ENCODE measurements at places on chromosomes 2 and 18. TPM values are rescaled to one million over a fixed set of nuclear protein-coding genes. Genes with fewer than 3 reads are reported as not detected.

Gene PAX8
- 118 TPM for total RNA-seq

Gene ITGA4
- 11.0 TPM for total RNA-seq

Gene RTP5
- not detected for total RNA-seq

Gene ESPNL
- 3.5 TPM for total RNA-seq

Gene FAP
- 3.6 TPM for total RNA-seq

Gene NEU2
- total RNA-seq: not detected

Gene FNDC4
- 28.2 TPM for total RNA-seq

Gene LYG2
- total RNA-seq: not detected

DNA sequence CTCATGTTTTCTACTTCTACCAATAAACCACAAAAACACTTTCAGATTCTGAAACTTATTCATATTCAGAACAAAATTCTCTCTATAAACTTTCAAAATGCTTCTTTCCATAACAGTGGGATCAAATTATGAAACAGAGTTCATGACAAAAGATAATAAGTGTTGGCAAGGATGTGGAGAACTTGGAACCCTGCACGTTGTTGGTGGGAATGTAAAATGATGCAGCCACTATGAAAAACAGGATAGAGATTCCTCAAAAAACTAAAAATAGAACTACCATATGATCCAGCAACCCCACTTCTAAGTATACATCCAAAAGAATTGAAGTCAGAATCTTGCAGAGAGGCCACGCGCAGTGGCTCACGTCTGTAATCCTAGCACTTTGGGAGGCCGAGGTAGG, 45.4 kb downstream of the GEMIN6 start:
- DNase-seq: no peak

- no peak for DNase-seq
Measured at GRCh38 chr2:150127346-150127990, 360.0 kb downstream of the RND3 start.

DNA sequence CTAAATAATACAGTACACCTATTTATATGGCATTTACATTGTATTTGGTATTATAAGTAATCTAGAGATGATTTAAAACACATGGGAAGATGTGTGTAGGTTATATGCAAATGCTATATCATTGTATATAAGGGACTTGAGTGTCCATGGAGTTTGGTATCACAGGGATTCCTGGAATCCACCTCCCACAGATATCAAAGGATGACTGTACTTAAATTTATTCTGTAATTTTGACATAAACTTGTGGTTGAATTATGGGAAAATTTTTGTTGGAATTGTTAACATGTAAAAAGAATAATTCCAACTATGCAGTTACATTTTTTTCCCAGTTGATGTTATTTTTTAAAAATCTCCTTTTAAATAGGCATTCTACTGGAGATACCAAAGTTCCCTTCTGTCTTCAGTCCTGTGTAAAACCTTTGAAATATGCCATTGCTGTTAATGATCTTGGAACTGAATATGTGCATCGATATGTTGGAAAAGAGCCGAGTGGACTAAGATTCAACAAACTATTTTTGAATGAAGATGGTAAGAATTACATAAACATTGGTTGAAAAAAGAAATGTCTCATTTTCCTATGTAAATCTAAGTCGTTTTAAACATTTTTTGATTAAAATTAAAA, 24.1 kb downstream of the GLS start:
- no peak for DNase-seq

- no peak for DNase-seq
Measured at GRCh38 chr2:181821049-181821448, 70.5 kb upstream of the ITPRID2 start.

DNA sequence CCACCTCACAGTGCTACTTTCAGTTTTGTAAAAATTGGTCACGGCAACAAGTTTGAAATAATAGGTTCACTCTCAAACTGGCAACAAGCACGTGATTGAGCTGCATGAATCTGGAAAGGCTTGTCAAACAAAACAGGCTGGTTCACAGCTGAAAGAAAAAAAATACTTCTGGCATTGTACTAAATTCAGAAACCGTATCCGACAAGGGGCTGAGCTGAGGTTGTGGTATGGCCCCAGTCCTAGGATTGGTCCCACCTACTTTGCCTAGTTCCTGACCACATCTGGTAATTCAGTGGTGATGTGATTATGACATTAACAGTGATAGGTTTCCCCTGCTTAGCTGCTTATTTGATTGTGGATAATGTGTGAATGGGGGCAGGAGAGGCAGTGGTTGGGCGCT, 326.5 kb upstream of the THUMPD2 start:
- no peak for DNase-seq

DNA sequence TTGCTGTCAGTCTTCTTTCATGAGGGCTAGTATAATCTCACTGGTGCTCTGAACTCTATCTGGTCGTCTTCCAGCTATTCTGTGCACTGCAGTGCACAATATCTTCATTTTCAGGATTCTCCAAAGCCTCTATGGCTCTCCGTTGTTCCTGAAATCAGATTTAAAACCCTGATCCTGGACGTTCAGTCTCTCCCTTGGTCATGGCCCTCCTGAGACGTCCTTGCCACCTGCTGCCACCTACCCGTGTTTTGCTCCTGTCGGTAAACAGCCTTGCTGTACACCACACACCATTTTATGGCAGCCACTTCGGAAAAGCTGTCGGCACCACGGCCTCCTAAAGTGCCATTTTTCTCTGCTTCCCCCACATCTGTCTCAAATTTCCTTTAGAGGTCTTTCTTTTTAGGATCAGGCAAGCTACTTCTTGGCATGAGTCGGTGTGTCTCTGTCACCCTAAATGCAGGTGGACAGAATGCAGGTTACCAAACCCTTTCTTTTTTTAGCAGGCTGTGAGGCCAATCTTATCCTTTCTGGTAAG, 170.0 kb downstream of the HRH4 start:
- DNase-seq: no peak

DNA sequence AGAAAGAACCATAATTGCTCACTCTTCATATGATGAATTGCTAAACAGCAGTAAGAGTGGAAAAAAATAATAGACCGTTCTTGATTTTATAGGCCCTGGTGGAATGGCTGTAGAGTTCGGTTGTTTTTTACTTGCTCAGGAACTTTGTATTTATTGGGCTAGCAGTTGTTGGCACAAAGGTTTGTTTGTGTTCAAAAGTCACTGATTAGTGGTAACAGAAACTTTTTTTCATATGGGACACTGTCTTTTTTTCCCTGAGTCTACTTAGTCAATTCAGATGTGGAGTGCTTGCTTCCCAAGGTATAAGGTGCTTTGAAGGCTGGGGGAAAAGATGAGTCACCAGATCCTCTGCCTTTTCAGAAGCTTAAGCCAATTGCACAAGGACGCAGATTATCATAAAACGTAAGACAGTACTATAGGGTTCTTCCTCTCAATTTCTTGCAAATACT, 25.8 kb downstream of the PHLPP1 start:
- no peak for DNase-seq

GRCh38 chr2:10772201-10772867, 40.3 kb downstream of the PDIA6 start:
- no peak for DNase-seq

GRCh38 chr2:28411956-28412609, 19.4 kb downstream of the FOSL2 start:
- no peak for DNase-seq

DNA sequence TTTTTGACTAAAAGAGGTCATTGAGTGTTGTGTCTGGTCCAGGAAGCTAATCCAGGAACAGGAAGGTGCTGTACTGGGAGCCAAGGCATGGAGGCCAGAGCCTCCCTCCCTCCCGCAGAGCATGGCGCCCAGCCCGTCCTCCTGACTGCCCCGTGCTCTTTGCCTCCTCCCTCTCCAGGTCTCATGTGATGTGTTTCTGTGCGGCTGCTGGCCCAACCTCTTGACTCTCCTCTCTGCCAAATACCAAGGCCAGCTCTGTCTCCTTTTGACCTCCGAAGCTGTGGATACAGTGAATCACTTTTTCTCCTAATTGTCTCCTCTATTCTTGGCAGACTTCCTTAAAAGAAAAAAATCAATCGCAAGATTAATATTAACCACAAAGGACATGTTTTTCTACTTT, 284.1 kb downstream of the PHLPP1 start:
- DNase-seq: no peak

DNA sequence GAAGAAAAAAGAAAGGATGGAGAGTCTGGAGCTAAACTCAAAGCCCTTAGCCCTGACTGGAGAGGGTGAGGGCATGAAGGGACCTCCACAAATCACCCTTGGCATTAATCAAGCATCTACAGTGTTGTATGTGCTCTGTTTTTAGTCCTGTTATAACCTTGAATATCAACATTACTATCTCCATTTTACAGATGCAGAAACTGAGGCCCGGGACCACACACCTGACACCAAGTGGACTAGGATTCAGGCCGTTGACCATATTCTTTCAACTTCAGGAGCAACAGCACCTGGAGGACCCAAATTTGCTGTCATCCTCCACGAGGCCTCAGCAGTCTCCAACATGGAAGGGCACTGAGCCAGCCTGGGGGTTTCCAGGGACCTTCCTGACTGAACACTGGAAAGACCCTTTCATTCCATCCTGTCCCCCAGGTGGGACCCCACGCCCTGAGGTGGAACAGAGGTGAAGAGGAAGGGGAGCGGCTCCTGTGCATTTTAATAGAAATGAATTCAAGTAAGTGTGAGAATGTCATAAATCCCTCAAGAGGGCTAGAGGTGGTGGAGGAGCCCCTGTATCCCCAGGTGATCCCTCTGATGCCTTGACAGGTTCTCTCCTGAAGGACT, 41.0 kb downstream of the SERTAD2 start:
- no peak for DNase-seq

DNA sequence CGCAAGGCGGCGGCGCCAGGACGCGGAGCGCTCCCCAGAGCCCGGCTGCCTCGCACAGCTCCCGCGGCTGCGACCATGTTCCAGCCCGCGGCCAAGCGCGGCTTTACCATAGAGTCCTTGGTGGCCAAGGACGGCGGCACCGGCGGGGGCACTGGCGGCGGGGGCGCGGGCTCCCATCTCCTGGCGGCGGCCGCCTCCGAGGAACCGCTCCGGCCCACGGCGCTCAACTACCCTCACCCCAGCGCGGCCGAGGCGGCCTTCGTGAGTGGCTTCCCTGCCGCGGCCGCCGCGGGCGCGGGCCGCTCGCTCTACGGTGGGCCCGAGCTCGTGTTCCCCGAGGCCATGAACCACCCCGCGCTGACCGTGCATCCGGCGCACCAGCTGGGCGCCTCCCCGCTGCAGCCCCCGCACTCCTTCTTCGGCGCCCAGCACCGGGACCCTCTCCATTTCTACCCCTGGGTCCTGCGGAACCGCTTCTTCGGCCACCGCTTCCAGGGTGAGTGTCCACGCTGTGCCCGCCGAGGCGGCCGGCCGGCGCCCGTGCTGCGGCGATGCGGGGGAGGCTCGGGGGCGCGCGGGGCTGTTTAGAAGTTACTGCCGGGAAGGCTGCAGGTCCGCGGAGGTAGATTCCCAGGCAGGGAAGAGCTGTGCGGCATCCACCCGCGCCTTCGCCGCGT, 696 bp downstream of the EMX1 start:
- DNase-seq: no peak

DNA sequence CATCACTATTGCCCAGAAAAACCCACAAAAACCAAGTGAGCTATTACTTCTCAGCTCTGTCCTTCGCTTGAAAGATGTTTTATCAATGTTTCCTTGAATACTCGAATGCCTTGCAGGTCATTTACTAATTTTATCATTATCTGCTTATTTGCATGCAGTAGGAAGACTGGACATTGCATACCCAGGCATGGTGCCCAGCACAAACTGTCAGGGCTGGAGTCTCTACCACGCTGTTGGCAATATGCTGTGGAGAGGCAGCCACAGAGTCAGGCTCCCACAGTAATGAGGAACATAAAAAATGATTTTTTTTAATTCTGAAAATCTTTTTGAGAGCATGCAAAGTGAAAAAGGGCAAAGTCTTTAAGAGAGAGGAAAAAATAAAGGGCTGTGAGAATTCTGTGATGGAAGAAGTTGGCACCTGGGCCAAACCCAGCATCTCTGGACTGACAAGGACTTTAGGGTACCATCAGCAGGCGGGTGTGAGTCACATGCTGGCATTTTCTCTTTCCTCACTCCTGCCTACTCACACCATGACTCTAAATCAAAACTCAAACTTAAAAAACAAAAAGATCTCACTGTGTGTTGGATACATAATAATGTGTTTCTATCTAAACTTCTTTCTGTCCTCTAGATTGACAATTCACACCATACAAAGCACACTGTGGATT, 709.8 kb upstream of the FANCL start:
- DNase-seq: no peak

- DNase-seq: no peak
Measured at GRCh38 chr2:188695953-188696352, 278.2 kb upstream of the COL3A1 start.

DNA sequence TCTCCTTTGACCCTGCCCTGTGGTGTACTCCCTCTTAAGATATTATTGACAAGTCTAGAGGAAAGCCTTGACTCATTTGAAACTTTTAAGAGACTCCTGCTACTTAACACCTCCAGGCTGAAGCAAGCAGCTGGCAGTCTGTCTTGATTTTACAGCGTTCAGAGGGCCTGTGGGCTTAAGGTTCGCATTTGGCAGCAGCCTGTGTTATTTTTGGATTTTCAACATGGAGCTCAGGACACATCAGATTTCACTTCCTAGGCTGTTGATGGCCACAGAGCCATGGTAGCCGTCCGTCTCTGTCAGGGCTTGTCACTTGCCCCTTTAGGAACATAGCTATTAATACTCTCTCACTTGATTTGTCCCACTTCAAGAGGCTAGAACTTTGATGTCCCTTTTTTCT, 73.6 kb downstream of the VWA3B start:
- DNase-seq: no peak

DNA sequence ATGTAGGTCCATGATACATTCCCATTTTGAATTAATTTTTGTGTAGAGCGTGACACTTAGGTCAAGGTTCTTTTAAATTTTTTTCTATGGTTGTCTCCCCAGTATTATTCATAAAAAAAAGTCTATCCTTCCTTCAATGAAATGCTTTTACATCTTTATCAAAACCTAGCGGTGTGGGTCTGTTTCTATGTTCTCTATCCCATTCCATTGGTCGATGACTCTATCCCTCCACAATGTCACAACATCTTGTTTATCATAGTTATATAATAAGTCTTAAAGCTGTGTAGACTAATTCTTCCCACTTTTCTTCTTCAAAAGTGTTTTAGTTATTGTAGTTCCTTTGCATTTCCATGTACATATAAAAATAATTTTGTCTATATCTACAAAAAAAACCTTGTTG, 47.2 kb upstream of the GPR17 start:
- DNase-seq: no peak

GRCh38 chr2:156340377-156340776, 7.9 kb upstream of the NR4A2 start:
- no peak for DNase-seq
